ENCODE measurements at places on chromosomes 16 and 17.

DNA sequence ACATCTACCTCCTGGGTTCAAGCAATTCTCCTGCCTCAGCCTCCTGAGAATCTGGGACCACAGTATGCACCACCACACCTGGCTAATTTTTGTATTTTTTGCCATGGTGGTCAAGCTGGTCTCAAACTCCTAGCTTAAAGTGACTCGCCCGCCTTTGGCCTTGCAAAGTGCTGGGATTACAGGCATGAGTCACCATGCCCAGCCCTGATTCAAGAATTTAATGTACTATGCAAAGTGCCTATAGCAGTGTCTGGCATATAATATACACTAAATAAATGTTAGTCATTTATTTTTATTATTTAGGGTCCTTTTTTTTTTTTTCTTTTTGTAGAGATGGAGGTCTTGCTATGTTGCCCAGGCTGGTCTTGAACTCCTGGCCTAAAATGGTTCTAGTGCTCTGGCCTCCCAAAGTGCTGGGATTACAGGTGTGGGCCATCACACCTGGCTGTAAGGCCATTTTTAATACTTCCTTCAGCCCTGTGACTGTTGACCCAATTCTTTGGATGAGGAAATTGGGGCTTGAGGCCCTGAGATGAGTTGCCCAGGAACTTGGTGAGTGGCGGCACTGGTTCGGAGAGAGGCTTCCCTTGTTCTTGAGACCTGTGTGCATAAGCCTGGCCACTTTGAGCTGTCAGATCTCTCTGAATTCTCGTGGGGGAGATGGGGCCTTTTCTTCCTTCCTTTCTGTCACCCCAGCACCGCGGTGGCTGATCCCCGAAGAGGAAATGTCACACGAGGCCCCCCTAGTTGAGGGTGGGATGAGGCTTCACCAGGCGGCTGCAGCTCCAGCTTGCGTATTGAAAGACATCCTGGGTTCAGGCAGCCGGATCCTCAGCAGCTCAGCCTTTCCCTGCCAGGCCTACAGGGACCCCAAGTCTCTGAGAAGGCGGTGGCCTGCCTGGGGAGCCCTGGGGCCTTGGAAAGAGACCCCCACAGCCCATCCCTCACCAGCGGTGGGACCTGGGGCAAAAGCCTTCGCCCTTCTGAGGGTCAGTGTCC is 38.7 kb downstream of the LAT start:
- DNase-seq: no peak

GRCh38 chr17:77827511-77827910 is 131.0 kb upstream of the TNRC6C start:
- no peak for DNase-seq

DNA sequence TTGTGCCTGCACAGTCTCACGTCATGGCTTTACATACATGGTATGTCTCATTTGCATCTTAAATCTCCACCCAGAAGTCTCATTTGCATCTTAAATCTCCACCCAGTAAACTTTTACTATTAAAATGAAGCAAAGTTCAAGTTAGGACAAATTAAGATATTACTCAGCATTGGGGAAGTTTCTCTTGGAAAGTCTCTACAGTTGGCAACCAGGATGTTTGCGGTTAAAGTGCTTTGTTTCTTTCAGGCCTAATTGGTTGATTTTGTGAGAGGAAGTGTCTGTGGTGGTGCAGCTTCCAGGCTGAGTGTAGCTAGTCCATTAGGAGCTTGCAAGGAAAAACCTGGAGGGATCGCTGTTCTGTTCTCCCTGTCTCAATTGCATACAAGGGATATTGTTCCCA is 1373.3 kb upstream of the GOT2 start:
- peak; percentile 63 for DNase-seq

GRCh38 chr17:75402026-75402425 is 3.5 kb downstream of the GRB2 start:
- DNase-seq: no peak

DNA sequence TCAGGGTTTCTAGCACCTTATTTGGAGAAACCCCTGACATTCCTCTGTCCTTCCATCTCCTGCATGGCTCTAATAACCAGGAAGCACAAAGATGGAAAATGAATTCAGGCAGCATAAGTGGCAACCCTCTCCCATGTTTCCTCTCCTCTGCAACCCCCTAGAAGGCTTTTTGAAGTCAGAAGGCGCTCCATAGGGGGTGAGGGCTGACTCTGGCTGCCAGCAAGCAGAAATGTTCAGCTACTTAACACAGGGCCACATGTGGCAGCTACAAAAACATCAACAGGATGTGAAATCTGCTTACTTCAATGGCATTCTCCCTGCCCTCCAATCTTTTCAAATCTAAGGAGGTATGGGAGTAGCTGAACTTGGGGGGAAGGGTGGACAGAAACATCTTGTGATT is 55.2 kb upstream of the IRX5 start:
- peak; percentile 48 for DNase-seq

DNA sequence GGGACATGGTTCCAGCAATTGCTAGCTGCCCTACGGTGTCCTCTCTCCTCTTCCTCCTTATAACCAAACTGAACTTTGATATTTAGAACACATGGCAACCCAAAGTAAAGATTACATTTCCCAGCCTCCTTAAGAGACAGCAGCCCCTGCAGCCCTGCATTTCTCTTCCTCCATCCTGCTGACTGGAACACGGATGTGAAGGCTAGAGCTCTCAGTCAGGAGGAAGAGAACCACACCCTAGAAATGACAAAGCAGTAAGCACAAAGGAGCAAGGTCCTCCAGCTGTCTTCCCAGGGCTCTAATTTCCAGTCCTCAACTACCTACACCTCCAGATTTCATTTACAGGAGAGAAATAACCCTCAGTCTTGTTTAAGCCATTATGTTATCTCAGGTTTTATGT is 10.9 kb downstream of the DYNC1LI2 start:
- DNase-seq: no peak

- DNase-seq: no peak
These were observed 32.5 kb downstream of the RPH3AL start for GRCh38 chr17:320139-320538.

DNA sequence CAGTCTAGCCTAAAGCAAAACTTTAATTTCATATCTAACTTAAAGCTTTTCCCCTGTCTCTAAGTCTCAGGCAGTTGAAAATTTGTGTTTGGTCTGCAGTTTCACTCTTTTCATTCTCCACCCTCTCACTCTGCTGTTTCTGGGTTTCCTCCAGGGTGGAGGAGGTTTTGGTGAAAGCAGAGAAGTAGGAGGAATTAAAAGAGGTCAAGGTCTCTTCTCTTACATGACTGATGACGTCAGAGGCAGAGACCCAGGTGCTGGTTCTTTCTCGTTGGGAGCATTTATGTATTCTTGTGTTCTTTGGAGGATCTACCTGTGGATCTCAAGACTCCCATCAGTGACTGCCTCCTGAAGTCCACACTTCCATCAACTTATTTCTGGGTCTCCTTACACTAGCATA is 2.4 kb upstream of the PSMD11 start:
- DNase-seq: no peak

GRCh38 chr16:56515665-56516064 is 4.2 kb downstream of the BBS2 start:
- DNase-seq: no peak

DNA sequence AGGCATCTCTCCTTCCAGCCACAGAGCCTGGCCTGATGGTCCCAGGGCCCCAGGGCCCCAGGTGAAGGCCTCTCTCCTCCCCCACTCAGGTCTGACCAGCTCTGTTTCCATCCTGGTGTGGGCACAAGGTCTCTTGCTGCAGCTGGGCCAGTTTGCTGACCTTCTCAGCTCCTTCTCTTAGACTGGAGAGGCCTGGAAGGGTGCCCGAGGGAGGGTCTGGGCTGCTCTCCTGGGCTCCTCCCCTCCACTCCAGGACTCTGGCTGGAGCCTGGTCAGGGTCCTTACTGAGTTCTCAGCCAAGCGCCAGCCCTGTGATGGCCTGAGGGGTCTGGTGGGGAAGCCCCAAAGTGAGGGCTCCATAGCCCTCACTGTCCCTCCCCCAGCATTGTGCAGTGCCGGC is 12.4 kb downstream of the SOCS3 start:
- no peak for DNase-seq

DNA sequence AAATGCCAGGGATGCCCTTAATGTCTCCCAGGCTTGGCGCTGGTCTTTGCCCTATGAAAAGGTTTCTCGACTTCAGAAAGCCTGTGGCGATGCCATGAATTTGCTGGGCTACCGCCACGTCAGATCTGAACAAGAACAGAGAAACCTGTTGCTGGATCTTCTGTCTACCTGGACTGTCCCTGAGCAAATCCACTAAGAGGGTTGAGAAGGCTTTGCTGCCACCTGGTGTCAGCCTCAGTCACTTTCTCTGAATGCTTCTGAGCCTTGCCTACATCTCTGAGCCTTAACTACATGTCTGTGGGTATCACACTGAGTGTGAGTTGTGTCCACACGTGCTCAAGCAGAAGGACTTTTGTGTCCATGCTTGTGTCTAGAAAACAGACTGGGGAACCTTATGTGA is 11.4 kb downstream of the CHST4 start:
- peak; percentile 26 for DNase-seq

DNA sequence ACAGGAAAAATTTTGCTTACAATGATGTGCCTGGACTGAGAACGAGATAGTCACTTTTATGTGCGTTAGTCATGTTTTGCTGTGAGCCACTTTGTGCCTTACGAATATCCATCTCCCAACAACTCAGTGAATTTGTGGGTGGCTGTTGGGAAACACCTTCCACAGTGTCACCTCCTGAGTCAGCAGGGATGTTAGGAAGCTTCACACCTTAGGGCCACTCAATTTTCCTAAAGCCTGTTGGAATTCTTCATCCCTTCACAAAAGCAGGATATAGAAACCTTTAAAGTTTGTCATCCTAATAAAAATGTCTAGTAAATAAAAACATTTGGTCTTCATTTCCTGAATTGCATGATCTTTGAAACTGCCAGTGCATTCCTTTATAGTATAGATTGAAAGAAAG is 4.3 kb upstream of the KRTAP3-1 start:
- no peak for DNase-seq

DNA sequence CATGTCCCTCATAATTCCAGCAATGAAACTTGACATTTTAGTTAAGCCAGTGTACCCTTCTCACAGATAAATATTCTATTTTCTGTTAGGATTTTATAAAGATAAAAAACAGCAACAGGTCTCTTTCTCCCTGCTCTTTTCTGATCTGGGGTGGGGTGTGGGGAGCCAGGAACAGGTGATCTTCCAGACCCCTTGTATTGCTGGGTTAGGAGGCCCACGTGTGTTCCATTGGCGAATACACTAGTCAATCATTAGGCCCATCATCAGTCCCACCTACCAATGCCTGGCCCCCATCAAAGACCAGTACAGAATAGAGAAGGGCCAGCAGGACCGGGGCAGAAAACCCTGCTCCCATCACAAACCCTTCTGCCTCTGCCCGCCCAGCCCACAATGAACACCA is 40.3 kb upstream of the TOB1 start:
- no peak for DNase-seq
